HCT116 (cell line): ENCODE measurements at places on chromosomes 2 and 18. TPM values are rescaled to one million over a fixed set of nuclear protein-coding genes. Genes with fewer than 3 reads are reported as not detected.

The LONRF2 gene
- 1.6 TPM for total RNA-seq

The HOXD1 gene
- not detected for total RNA-seq

The ZNF512 gene
- total RNA-seq, result 33.0 TPM

- no peak for DNase-seq
These were observed 194.0 kb downstream of the BABAM2 start for GRCh38 chr2:28084564-28084963.

GRCh38 chr2:168593713-168594112, 137.6 kb downstream of the CERS6 start:
- no peak for DNase-seq

GRCh38 chr18:54359233-54359632, 1.5 kb downstream of the C18orf54 start:
- no peak for DNase-seq

The CNNM3 gene
- total RNA-seq, result 31.1 TPM

GRCh38 chr2:16653799-16654198, 11.8 kb downstream of the CYRIA start:
- no peak for DNase-seq

The ST8SIA3 gene
- total RNA-seq, result not detected

The KATNAL2 gene
- total RNA-seq, result 2.0 TPM

GRCh38 chr2:181456660-181457120, 496 bp upstream of the ITGA4 start:
- DNase-seq, result no peak

DNA sequence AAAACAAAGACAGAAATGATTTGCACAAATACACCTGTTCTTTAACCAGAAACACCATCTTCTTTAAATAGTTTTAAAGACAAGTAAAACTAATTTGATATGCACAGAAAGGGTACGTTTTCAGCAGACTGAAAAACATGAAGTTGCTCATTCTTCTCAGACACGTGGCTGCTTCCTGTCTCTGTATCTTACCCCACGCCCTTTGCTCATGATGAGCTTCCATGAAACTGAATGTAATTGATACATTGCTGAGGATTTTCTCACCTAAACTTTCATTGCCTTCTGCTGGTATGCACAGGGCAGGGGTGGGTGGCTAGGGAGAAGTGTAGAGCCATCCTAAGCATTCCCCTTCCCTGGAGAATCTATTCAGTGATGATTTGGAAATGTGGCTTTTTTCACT, 644.3 kb downstream of the BCL11A start:
- DNase-seq, result no peak

The MYCN gene
- not detected for total RNA-seq

DNA sequence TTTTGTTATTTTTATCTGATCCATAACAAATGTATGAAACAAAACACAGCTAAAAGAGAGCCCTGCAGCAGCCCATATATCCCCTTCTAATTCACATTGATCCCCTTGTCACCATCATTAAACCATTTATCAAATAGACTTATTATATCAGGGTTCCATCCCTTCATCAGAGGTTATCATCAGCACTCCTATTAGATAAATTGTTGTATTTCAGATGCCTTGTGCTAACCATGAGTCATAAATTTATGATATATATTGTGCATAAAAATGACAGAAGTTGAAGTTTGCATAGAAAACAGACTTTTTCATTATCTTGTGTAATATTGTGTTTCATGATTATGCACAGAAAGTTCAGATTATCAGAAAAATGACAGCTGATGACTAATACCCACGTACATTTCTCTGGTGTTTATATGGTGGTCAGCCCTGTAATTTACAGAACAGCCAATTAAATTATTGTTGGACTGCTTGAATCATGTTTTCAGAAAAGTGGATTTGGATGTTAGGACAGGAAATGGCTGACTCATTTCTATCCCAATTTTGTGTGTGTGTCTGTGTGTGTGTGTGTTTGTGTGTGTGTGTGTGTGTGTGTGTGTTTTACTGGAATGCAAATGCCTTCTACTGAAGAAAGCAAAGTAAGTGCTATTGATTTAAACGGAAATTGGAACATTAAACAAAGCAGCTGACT, 80.9 kb downstream of the PPP1R1C start:
- no peak for DNase-seq

The GREB1L gene
- 12.2 TPM for total RNA-seq

DNA sequence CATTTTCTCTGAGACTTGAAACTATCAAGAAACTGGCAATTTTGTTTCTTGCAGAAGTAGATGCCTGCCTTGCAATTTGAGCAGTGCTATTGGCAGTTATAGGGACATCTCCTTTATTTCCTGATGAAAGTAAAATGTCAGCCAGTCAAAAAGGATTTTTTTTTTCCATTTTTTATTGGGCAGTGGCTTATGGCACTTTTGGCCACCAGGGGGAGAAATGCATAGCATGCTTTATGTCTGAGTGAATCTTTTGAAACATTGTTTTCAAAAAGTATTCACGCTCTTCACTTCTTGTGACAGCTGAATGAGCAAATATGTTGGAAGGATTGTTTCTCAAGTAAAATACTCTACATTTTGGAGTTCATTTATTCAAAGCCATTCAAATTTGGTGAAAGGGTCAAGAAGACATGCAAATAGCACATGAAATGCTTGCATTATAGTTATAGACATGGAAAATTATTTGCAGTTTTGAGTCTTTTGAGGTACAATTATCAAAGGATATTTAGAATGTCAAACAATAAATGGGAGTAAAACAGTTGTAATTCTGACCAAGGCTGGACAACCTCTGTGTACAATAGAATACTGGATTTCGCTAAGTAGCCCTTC, 491.0 kb downstream of the CDH2 start:
- DNase-seq, result peak; percentile 18

The CRYGD gene
- not detected for total RNA-seq

DNA sequence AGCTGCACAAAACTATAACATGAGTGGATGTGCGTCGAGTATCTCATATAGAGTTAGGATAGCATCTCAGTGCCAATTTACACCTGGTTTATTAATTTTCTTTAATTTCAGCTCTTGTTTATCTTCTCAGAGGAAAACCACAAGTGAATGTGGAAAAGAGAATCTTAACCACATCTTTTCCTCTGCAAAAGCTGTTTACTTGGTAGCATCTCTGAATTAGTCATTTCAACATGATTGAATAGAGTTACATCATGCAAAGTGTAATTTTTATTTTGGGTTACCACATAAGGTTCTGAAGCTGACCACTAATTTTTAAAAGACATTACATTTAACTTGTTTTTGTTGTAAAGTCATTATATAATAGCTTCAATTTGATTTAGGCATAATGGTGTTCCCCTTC, 83.8 kb upstream of the FAM237A start:
- DNase-seq, result no peak

- peak; percentile 29 for DNase-seq
These were observed 7.2 kb upstream of the TSN start for GRCh38 chr2:121748202-121748601.

- DNase-seq, result no peak
These were observed 46.8 kb downstream of the LIPG start for GRCh38 chr18:49608366-49609255.

The OR6B2 gene
- not detected for total RNA-seq

- DNase-seq, result no peak
These were observed 45.8 kb downstream of the TCF7L1 start for GRCh38 chr2:85178980-85179411.

DNA sequence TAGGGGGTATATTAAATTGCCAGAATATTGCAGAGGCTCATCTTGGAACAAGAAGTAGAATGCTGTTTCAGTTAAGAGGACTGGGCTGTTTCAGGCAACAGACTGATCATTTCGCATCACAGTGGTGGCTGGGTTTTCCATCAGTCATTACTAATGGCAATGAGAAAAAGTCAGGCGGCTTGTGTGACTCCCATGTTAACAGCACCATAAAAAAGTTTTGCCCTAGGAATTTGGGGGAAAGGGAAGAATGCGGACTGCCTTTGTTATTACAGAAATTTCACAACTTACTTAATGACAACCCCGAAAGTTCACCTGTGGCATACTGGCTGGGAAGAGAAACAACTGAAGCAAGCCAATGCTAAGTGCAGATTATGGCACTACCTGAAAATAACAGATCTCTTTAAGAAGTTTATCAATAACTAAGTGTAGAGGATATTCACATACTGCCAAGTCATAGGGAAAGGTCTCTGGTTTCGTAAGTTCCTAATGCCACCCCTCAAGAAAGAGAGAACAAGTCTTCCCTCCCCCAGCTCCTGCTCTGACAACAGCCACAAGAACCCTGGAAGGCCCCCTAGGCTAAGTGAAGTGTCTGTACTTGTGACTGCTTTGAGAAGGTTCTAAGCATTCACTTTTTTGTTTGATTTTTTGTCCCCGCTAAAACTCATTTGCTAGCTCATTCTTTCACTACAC, 40.5 kb upstream of the AP1S3 start:
- DNase-seq, result no peak

- no peak for DNase-seq
These were observed 46.0 kb upstream of the FAM136A start for GRCh38 chr2:70347831-70348230.

DNA sequence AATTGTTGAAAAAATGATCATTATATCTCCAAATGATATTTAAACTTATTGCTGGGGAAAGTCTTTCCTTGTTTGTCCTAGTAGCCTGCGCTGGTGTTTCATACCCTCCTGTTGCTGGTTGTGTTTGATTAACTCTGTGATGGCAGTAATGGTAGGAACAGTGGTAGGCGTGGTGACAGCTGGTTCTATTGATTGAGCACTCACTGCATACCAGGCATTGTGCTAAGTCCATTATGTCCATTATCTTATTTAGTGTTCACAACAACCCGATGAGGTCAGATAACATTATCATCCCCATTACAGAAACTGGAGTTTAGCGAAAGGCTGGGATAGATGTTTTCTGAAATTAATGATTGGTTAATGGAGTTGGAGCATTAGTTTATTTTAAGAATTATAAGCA, 77.8 kb upstream of the STON1 start:
- DNase-seq, result no peak

DNA sequence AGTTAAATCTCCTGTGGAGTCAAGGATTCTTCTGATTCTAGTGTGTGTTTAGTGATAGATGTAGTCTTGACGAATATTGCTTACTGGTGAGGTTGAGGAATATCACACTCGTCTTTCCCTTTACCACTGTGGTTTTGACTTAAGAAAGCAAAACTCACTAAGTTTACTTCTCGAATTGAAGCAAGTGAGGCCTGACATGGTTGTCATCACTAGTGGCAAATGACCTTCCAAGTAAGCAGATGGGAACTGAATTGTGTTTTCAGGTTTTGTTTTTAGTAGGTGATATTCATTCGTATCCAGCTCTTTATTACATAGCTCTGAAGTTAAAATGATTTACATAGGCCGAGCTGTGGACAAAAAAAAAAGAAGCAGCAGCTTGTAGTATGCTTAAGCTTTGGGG, 20.6 kb upstream of the DSG4 start:
- DNase-seq, result no peak

GRCh38 chr18:52995875-52996274, 655.9 kb downstream of the DCC start:
- no peak for DNase-seq

The MAP2 gene
- total RNA-seq, result 7.4 TPM

GRCh38 chr18:55275039-55275901, 312.7 kb downstream of the TCF4 start:
- DNase-seq, result no peak

The CD226 gene
- 1.2 TPM for total RNA-seq

DNA sequence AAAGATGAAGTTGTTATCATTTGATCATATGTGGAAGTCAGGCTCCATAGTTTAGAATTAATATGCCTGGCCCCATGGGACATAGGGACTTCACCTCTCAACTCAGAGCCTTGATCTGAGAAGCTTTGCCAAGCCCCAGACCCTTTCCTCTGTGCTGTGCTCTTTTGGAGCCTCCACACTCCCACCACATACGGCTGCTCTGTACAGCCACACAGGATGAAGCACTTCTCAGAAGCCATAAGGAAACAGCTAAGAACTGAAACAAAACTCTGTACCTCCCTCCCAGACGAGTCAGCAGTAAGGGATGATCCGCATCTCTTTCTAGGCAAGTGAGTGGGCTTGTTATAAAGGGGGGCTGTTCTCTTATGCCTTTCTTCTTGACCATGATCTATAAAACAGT, 66.5 kb downstream of the CAB39 start:
- no peak for DNase-seq

DNA sequence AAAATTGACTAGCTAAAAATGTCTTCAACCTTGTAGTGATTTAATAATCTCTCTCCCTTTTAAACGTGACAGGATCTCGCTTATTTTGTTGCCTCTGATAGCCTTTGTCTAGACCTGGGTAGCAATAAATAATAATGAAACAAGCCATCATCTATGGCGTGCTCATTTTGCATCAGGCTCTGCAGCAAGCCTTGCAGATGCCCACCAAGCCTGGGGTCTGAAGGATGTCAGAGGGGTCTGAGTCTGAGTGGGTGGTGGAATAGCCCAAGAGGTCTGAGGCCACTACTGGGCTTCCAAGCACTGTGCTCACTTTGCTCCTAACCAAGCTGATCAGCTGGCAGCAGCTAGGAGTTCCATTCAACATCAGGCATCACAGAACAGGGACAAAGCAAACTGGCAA, 109.4 kb downstream of the GYPC start:
- DNase-seq, result no peak

DNA sequence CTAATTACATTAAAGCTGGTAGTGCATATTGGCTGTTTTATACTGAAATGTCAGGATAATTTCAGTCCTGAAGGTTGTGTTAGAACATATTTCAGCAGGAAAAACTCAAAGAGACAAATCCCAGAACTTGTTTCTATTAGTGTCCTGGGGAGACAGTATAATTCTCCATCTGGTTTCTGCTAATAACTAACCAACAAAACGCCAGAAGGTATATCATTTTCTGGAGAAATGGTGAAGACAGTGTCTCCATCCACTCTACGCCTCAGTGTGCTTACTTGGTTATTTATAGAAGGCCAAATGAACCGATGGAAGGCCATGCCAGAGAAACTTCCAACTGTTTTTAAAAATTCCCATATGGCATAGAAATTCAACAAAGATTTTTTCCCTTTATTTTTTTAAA, 41.6 kb downstream of the GCA start:
- DNase-seq, result no peak

GRCh38 chr2:65724336-65724735, 291.9 kb upstream of the SPRED2 start:
- no peak for DNase-seq
